ENCODE measurements at places on chromosomes 7 and 10.

DNA sequence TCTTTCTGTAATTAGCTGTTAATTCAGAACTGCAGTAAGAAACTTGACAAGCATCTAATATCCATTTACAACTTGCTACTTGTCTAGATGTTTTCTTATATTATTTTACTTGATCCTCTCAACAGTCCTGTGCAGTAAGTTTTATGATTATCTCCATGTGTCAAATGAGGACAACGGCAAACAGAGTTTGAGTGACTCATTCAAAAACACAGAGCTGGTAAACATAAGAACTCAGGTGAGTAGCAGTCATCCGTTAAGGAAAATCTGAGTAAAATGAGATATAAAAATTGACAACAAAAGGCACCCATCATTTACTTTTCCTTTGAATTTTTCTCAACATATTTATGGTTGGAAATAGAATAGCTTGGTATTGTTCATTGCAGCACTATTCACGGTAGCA lies 19.0 kb upstream of the TARP start:
- DNase-seq: no peak

- DNase-seq: peak; percentile 25
Observed at GRCh38 chr7:128903621-128904361, 6.7 kb downstream of the KCP start.

DNA sequence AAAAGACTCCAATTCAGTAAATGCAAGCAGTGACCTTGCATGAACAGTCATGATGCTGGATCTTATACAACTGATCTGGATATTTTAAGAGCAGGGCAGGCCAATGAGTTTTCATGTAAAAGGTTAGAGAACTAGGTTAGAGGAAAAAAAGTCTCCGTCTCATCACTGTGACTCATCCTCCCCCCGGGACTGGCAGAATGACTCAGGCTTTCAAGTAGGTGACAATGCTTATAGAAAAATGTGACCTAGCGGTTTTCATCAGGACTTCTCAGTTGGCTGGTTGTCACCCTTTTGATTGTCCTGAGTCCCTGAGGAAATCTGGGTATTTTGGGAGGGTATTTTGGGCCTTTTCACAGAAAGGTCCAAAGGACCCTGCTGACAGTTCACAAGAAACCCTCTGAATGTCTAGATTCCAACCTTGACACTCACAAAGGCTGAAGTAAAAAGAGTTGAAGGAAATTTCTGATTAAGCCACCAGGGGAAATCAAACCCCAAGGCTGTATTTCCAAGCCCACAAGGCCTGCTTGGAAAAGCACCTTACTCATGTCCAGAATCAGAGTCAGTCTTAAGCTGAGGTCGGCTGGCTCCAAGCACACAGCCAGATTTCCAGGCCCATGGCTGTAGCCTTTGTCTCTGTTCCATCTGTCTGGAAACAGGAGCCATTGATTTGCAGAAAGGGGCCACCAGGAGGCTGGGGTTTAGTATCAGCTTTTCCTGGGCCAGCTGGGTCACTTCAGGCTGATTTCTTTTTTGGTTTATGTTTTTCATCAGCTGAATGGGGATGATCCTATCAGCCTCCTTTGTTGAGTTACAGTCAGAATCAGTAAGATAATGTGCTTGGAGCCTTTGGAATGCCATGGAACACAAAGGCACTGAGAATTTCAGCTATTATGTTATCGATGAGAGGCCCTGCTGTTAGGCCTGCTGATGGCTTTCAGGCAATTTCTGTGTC lies 226.4 kb upstream of the HABP2 start:
- peak; percentile 62 for DNase-seq

- no peak for DNase-seq
Observed at GRCh38 chr7:51354434-51354833, 37.8 kb upstream of the COBL start.

DNA sequence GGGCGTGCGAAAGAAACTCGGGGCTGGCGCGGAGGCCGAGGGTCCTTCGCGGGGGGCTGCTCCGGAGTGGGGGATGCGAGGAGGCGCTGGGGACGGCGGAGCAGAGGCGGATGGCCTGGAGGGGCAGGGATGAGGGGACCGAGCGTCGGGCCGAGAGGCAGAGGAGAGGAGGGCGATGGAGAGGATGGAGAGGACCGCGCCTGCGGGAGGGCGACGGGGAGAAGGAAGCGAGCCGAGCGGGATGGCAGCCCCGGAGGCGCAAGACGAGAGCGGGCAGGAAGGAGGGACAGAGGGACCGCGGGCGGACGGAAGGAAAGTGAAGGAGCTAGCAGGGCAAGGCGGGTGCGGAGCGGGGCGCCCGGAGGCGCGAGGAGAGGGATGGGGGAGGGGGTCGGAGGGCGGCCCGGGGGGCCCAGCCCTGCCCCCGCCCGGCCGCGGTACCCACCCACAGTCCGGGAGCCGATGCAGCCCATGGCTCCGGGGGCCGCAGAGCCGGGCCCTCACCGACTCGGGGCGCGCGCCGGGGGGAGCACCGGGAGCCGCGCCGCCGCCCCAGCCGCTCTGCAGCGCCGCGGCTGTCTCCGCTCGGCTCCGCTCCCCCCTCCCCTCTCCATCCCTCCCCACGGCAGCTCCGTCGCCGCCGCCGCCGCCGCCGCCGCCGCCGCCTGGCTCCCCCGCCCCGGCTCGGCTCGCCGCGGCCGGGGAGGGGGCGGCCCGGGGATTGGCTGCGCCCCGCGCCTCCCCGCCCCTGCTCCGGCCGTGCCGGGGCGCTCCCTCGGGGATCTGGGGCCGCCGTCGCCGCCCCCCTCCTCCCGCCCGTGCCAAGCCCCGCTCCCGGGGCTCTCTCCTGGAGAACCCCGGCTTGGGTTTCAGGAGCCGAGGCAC lies at the start of gene FAM131B:
FAM131B (minus strand) TSS at position 583 of the 885 bp plus-strand sequence; CDS start at position 473, 110 bp downstream.
- no peak for DNase-seq

DNA sequence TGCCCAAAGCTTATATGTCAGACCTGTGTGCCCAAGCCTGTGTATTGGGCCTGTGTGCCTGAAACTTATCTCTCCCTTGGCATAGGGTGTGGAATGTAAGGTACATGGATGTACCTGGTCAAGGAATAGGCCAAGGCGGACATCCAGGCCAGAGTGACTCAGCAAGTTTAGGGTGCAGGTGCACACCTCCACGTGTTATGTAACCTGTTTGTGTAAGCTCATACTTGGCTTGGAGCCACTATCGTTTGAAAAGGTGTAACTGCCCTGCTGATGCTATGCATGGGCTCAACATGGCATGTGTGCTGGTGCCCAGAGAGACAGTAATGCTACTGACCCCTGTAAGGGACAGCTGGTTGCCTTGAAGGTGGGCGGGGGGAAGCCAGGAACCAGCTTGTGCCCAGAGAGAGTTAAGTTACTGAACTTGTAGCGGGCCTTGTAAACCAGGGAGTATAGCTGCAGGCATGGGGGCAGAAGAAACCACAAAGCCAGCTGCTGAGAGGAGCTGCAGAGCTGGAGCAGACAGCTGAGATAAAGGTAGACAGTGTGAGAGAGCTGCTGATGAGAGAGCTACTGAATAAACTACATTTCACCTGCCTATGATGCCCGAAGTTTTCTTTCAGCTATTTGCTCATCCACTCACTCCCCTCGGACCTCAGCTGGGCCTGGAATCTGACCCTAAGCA lies 656.4 kb upstream of the ZWINT start:
- DNase-seq: no peak

GRCh38 chr7:2621948-2622640 lies 9.7 kb upstream of the TTYH3 start:
- no peak for DNase-seq

GRCh38 chr10:77756319-77757232 lies 119.0 kb upstream of the KCNMA1 start:
- DNase-seq: no peak

DNA sequence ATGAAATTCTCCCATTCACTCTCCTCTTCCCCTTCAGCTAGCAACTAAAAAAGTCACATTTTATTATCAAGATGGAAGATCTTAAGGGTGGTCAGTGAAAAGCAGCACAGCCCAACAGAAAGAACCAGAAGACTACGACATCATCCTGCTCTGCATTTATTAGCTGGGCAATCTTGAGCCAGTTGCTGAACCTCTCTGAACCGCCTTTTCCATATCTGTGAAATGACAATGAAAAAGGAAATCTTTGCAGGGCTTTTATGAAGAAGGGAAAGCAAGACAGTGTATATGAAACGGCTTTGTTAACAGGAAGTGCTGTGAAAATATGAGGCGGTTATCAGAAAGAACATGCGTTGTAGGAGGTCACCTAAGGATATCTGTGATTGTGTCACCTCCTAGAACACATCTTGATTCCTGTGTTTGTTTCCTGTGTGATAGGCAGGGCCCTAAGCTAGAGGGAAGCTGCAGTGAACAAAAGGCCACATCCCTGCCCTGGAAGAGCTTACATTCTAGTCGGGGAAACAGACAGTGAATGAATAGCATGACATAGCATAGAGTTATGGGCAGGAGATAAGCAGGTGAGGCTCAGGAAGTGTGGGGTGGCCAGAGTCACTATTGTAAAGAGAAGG lies 36.0 kb upstream of the KCNMA1 start:
- no peak for DNase-seq

- no peak for DNase-seq
Observed at GRCh38 chr7:3282457-3282856, 18.6 kb upstream of the SDK1 start.

DNA sequence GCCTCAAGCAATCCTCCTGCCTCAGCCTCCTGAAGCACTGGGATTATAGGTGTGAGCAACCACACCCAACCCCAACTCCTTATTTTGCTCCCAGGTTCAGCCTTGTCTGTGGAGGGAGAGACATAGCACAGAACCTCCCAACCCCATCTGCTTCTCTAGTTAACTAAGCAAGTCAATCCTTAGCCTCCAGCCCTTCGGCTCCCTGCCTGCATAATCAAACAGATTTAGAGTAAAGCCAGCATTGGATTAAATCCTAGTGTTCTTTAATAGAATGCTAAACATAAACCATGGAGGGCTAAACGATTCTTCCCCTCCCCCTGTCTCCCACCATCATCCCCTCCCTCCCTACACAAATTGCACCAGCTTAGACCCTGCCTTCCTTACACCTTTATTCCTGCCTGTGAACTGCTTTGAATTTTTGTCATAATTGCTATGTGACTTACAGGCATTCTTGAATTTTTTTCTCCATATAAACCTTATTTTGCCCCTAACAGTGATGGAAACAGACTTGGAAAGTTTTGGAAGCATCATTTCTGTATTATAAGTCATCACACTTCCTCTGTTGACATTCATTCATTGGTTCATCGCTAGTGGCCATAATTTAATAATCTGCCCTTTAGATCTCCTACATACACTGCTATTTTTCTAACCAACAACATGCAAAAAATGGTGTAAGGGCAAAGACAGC lies 72.6 kb upstream of the TOMM7 start:
- DNase-seq: no peak

GRCh38 chr7:5211730-5212482 lies 21.9 kb downstream of the WIPI2 start:
- no peak for DNase-seq

- DNase-seq: peak; percentile 55
Observed at GRCh38 chr7:74256491-74257408, 2.6 kb upstream of the RFC2 start.
